ENCODE measurements at places on chromosomes 12 and 14.

DNA sequence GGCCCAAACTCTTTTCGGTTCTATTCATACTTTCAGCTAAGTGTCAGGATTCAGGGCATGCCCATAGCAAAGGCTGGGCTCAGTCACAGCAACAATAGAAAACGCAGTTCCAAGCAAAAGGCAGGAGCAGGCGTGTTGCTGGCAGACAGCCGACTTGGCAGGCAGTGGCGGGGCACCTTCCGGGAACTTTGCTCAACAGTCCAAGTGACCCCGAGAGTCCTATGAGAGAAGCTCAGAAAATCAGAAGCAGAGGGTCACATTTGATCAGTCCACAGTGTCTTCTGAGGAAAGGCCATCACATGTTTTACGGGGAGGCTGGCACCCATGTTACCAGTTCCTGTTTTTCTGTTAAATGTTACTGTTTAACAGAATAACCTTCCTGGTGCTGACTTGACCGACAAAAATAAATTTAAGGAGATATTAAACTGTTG is 115.0 kb downstream of the DACT1 start:
- no peak for DNase-seq

DNA sequence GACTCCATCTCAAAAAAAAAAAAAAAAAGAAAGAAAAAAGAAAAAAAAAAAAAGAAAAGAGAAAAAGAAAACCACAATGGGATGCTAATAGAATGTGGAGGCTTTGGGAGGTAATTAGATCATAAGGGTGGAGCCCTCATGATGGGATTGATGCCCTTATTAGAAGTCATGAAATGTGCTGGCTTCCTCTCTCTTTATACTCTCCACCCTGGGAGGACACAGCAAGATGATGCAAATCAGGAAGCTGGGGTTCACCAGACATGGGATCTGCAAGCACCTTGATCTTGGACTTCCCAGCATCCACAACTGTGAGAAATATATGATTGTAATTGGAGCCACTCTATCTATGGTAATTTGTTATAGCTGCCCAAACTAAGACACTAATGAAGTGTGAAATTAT is 13.4 kb upstream of the DRAM1 start:
- DNase-seq, result no peak

DNA sequence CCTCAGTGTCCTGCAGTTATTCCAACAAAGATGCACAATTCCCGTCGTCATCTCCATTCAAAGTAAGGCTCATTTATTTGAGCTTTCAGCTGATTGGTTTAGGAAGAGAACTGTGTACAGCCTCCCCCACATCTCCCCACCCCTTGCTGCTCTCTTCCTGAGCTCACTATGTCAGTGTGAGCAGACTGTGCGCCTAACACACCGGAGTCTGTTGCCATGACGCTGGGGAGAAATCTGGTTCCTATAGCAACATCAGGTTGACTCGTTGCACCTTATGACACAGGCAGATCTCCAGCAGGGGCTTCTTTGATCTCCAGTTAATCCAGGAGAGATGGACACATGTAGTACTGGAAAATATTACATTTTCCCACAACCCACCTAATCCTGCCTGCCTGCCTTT is 319.4 kb downstream of the CACNA1C start:
- no peak for DNase-seq

DNA sequence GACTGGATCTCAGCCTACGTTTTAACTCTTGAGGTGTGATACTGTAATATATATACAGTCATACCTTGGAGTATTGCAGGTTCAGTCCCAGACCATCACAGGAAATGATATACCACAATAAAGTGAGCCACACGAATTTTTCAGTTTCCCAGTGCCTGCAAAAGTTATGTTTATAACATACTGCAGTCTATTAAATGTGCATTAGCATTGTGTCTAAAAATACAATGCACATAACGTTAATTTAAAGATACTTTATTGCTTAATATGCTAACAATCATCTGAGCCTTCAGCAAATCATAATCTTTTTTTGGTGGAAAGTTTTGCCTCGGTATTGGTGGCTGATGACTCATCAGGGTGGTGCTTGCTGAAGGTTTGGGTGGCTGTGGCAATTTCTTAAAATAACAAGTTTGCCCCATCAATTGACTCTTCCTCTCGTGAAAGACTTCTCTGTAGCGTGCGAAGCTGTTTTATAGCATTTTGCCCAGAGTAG is 18.9 kb downstream of the PYROXD1 start:
- peak; percentile 11 for DNase-seq

GRCh38 chr14:100857233-100857922 is 31.5 kb downstream of the MEG3 start:
- no peak for DNase-seq

GRCh38 chr12:53120685-53121525 is 17.6 kb downstream of the SOAT2 start:
- no peak for DNase-seq

DNA sequence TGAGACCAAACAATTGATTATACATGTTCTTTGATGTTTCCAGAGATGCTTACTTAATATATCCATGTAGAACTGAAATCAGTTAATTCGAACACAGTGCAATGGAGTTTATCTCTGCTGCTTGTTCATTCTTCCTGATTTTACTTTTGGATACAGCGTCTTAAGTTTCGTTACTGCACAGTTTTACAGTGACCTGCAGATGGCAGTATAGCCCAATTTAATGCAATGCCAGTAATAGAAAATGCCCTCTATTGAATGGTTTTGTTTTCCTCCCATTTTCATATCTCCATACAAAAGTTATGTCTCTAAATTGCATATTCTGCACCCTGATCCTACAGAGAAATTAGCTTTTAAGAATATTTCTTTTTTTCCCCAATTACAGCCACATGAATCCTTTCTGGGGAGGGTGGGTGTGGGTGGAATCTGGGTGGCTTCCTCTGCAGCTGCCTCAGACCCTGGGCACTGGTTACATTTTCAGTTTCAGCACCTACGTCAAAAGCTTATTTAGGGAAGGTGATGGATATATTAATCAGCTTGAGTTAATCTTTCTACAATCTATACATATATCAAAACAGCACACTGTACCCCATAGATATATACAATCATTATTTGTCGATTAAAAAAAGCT is 101.1 kb upstream of the DCD start:
- DNase-seq, result peak; percentile 24

GRCh38 chr12:46560089-46560488 is 187.5 kb upstream of the SLC38A2 start:
- no peak for DNase-seq

GRCh38 chr14:94700336-94700735 is 69.6 kb downstream of the GSC start:
- DNase-seq, result no peak

DNA sequence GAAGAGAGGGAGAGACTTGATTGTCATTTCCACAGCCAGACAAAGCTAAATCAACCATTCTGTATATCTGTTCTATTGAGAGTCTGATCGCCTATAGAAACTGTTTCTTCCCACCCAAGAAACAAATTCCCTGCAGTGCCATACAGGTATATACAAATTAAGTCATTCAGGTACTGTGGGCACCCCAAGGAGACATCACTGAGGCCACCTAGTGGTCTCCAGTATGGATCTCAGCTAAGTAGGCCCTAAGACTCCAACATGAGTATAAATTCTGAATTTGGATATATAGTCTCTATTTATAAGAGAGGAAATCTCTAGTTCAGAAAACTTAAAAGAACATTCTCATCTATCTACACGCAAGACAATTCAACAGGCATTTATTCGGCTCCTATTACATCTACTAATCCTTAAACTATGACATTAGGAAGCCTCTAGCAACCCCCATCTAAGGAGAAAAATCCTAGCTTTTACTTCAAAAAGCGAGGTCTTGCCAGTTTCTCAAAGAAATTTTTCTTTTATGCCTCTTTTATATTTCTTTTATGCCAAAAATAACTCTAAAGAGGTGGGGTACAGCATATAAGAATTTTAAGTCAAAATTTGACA is 62.6 kb downstream of the DCAF5 start:
- peak; percentile 1 for DNase-seq

- no peak for DNase-seq
Observed at GRCh38 chr12:108610336-108610815, 12.5 kb upstream of the TMEM119 start.

DNA sequence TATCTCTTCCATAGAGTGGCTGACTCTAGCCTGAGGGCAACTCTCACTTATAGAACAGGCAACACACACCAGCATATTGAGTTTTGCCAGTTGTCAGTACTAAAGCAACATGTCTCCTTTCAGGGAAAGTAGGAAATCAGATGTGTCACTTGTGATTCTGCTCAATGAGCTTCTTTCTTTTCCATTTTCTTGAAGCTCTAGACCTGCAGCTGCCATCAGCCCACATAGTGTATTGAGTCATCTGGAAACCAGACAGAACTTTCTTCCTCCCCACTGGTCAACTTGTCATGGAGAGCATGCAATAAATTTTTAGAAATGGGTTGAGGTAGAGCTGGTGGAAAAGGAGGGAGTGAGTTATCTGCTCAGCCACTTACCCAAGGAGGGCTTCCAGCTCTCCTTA is 209.0 kb upstream of the PLEKHG7 start:
- no peak for DNase-seq

DNA sequence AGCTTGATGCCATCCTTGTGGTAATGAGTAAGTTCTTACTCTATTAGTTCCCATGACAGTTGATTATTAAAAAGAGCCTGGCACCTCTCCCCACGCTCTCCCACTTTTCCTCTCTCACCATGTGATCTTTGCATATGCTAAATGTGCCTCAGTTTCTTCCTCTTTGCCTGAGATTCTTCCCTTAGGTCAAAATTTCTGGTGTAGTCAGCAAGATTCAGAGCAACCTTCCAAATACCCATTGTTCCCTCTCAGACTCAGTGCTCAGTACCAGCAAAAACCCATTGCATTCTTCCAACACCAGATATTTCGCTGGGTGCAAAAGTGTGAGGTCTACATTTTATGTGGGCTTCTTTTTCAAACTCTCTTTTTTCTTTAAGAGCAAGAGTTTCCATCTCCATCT is 10.8 kb upstream of the USP15 start:
- no peak for DNase-seq
